ENCODE measurements at places on chromosomes 2 and 18. TPM values are rescaled to one million over a fixed set of nuclear protein-coding genes. Genes with fewer than 3 reads are reported as not detected.

Gene CD28
- 0.05 TPM for total RNA-seq

Gene ATRAID
- total RNA-seq, result 116 TPM

Gene CYS1
- 7.0 TPM for total RNA-seq

Gene RAX
- total RNA-seq, result not detected

Gene WDR35
- total RNA-seq, result 4.6 TPM

Gene RBKS
- total RNA-seq, result 0.49 TPM

All from chondrocyte (in vitro differentiated cells).